ENCODE measurements at places on chromosomes 5 and 9.

DNA sequence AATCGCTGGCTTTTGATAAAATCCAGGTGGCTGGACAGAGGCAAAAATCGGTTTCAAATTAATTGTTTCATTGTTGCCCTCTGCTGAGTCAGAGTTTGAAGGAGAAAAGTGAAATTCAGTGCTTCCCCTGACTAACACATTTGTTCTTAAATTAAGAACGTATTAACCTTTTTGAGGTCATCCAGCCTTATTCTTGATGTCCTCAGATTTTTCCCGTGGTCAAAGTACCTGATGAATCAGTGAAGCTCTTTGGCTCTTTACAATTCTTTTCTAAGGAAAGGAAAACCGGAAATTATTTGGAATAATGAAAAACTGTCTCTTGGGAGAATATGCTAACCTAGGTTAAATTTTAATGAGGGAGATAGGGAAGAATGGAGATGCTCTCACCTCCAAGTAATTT is 21.6 kb downstream of the OSMR start:
- DNase-seq, result no peak

- no peak for DNase-seq
Observed at GRCh38 chr5:95081982-95082381, 202.9 kb downstream of the MCTP1 start.

- no peak for DNase-seq
Observed at GRCh38 chr5:57501414-57502201, 19.0 kb upstream of the ACTBL2 start.

- DNase-seq, result no peak
Observed at GRCh38 chr9:117649126-117649525, 55.1 kb upstream of the TLR4 start.

DNA sequence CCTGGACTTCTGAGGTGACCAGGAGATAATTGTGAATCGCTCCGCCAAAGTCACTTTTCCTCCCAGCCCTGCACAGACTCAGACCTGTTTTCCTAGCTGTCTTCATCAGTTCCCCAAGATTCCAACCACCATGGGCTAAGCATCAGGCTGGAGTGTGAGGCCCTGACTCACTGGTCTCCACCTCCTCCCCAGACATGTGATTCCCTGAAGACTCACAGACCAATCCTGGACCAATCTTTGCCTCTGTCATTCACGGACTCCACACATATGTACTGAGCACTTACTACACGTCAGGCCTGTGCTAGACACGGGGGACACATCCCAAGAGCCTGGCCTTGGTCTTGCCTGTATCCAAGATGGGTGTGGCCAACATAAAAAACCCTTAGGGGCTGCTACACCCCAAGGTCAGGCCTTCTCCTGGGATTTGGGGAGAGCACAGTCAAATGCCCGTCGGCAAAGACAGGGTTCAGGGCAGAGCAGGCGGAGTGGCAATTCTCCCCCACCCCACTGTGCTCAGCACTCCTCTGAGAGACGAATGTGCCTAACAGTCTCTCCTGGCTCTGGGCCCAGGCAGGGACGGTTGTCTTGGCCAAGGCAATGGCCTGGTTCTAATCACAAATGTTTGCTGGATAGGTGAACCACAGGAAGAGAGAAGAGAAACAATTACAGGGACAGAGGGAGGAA is 11.9 kb downstream of the EEIG1 start:
- no peak for DNase-seq

GRCh38 chr5:133865113-133865512 is 103.3 kb downstream of the C5orf15 start:
- no peak for DNase-seq

DNA sequence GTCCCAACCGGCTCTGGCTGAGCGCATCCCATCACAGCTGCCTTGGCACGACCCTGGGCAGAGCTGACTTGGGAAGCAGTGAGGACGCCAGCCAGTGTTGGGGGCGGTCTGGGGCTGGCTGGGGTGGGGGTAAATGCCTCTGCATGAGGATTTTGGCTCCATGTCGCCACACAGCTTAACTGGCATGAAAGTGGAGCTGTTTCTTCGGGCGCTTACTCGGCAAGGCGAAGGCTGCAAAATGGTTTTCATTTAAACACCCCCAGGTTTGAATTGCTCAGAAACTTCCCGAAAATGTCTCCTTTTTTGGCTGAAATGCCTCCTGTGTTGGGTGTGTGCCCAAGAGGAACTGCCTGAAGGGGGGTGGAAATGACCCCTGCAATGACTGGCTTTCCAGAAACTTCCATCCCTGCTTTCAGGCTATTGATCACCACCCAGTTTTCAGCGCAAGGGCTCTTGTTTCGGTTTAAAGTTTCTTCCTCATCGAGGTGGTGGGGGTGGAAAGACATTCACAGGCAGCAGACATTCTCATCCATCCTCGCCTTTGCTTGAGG is 38.3 kb downstream of the PTGES start:
- DNase-seq, result no peak

GRCh38 chr5:10166392-10166791 is 83.3 kb downstream of the ATPSCKMT start:
- DNase-seq, result no peak

DNA sequence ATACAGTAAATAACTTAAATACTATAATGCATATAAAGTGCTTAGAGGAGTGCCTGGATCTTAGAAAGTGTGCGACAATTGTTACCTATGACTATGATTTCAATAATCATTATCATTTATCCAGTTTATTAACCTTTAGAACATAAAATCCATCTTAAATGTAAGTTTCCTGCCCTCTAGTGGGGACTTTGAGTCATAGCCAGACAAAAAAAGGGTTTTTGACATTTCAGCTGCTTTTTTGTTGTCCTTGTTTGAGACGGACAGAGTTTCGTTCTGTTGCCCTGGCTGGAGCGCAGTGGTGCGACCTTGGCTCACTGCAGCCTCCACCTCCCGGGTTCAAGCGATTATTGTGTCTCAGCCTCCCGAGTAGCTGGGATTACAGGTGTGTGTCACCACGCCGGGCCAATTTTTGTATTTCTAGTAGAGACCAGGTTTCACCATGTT is 9.7 kb upstream of the C9orf152 start:
- peak; percentile 42 for DNase-seq

- no peak for DNase-seq
Observed at GRCh38 chr9:126589349-126589748, 24.4 kb upstream of the LMX1B start.

DNA sequence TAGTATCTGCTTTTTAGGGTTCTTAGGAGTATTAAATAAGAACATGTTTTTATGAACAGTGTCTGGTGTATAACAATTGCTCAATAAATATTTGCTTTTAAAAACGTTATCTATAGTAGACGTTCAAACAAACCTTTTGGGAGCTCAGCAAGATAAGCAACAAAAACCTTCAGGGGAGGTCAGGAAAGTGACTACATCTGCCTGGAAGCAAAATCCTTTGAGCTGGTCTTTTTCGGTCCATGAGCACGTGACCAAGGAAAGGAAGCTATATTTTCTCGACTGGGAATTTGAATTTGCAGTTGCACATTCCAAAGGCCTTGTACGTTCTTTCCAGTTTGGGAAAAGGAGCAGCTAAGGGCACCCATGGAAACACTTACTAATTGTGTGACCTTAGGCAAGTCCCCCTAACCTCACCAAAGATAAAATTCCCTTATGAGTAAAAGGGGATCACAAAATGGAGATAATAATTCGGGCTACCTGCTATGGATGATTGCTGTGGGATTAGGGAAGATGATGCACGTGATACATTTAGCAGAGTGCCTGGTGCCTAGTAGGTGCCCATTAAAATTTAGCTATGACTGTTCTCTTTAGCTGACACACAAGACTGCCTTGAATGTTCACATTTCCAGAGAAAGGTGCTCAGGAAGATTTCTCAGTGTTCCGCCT is 45.4 kb downstream of the PTTG1 start:
- no peak for DNase-seq

DNA sequence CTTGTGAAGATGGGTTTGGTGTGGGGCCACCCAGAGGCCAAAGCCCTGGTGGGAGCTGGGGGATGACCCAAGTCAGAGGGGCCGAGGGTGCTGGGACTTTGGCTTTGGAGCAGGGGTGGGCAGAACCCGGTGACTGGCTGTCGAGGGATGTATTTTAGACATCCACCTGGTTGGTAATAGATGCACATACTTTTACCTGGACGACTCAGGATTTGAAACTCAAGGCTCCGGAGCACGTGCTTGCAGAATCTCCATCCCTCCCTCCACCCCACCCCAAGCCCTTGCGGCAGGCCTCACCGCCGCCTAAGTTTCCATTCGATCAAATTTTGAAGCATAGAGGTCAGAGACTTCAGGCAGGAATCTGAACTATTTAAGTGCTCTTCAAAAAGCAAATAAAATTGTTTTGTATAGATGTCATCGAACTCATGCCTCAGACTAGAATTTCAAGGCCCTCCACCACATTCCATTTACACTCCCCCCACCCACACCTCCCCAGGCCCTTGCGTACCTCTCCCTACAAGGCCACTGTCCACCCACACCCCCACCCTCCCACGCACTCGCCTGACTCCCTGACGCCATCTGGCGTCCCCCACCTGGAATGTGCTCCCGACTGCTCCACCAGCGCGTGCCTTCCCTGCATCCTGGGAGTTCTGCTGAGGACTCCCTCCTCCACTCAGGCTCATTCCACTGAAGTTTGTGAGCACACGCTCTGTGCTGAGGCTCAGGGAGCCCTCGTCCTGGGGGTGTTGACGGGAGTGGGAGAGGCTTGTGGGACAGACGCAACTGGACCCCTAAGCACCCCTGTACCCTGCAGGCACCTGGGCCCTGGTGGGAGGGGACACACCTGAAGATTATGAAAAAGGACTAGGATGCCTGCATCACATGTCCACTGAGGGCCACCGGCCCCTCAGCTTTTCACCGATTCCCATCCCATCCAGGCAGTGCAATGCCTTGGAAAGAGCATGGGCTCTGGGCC is 56.4 kb upstream of the RPL26L1 start:
- DNase-seq, result no peak

DNA sequence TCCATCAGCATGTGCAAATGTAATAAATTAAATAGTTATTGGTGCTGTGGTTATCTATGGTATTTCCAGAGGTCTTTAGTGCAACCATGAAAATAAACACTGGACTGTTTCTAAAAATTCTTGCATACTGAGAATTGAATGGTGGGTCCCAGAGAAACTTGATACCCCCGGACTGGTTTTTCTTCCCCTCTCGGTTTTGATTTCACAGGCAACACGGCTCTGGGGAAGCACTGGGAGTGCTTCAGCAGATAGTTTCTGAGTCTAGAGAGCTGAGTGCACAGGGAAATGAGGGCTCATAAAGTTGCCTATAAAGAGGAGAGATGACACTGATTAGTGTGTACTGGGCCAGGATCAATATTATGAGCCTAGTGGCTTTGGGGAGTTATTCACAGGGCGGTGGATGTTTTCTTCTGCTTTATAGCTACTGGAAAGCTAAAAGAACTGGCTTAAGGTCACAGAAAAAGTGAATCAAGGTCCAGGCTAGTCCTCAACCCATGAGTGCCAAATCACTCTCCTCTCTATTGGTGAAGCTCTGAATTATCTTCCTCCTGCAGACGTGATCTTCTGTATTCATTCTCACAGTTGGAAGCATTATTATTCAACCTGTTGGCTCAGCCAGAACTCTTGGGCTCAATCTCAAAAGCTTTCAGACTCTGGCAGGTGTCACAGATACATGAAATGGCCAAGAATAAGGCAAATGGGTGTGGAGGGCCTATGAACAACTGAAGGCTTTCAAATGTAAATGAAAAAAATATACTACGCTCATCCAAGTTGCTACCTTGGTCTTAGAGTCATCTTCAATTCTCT is 170.2 kb upstream of the HMHB1 start:
- no peak for DNase-seq

DNA sequence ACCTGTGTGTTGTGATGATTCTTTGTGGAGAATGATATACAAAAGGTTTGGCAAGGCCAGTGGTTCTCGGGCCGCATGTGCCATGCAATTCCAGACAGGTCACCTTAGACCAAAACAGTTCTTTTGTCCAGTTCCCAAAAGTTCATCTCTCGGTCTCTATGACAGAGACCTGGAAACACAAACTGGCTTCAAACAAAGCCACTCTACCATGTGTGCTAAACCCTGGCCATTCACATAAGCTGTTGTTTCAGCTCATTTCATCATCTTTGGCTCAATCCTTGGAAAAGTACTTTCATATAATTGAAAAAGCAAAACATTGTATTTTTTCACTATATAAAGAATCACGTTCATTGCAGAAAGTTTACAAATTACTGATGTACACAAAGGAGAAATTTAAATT is 210.5 kb upstream of the SEMA6A start:
- DNase-seq, result no peak

DNA sequence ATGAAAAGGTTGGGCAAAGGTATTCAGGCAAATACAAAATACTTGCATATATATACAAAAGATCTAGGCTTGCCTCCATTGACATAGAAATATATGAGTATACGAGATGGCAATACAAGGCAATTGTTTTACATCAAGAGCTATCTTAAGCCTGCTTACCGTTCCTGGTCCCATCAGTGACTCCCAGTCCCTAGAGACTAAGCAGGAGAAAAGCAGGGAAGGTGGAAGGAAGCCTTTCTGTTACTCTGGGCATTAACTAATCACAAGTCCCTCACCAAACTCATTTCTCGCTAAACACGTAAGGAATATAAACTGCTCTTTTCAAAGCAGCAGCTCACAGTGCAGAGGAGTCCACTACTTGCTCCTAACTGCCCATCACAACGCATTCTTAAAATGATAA is 125.2 kb downstream of the ZNF608 start:
- DNase-seq, result no peak

GRCh38 chr9:3845549-3845948 is 319.7 kb upstream of the RFX3 start:
- no peak for DNase-seq

- no peak for DNase-seq
Observed at GRCh38 chr9:34982361-34982760, 7.2 kb upstream of the DNAJB5 start.
